ENCODE measurements at places on chromosomes 7 and 10.

DNA sequence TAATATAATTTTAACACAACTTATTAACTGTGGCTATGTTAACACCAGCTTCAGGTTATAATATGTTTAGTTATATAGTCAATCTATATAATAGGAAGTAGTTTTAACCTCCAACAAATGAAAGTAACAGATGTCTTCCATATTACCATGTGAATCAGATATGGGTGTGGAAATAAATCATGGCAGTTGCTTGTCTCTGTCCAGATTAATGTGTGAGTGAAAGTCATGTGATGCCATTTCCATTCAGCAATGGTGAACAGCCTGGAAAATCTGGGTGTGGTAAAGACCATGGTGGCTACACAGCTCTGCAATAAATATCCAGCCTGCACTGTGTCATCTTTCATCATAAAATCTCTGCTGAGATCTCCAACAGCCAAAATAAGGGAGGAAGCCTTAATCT is 27.8 kb downstream of the HEPACAM2 start:
- no peak for DNase-seq

DNA sequence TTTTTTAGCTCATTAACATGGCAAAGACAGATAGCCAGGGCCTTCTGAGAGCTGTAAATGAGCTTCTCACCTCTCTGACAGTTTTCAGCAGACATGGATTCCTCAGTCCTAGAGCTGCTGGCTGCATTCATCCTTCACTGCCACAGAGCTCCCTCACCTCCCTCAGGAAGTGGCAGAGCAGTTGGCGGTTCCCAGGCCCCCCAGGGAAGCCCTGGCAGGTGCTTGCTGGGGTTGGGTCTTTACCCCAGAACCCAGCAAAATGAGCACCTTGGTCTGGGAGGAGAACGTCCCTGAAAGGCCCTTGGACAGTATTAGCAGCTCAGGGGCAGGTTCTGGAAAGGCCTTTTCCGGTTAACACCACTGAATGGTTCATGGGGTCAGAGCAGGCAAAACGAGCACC is 288.0 kb downstream of the PTPRN2 start:
- DNase-seq: no peak

- no peak for DNase-seq
Observed at GRCh38 chr7:130794619-130794922, 60.6 kb upstream of the KLF14 start.

- no peak for DNase-seq
Observed at GRCh38 chr10:67140641-67141040, 214.8 kb downstream of the LRRTM3 start.

GRCh38 chr10:58362027-58362789 is 23.0 kb upstream of the TFAM start:
- DNase-seq: no peak

DNA sequence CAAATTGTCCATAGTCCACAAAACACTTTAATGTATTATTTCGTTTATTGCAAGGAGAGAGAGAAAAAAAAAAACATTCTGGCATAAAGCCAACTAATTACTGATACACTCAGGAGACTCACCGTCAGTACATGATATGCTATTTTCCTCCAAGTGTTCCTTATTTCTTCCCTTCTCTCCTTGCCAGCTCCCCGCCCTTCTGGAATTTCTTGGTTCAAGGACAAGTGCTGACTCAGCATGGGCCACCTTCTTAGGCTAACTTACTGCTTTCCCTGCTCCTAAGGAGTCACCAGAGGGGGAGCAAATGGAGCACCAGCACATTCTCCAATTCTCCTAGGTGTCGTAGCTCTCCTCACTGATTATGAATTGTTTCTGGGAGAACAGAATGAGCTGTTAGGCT is 133.8 kb upstream of the HDAC9 start:
- DNase-seq: no peak

GRCh38 chr10:74977913-74978847 is 133.3 kb upstream of the SAMD8 start:
- no peak for DNase-seq

All from activated T-cell treated with anti-CD3 and anti-CD28 coated beads for 4 hours (primary cell).